Naive thymus-derived CD8-positive, alpha-beta T cell (primary cell): ENCODE measurements at places on chromosomes 13 and 19.

DNA sequence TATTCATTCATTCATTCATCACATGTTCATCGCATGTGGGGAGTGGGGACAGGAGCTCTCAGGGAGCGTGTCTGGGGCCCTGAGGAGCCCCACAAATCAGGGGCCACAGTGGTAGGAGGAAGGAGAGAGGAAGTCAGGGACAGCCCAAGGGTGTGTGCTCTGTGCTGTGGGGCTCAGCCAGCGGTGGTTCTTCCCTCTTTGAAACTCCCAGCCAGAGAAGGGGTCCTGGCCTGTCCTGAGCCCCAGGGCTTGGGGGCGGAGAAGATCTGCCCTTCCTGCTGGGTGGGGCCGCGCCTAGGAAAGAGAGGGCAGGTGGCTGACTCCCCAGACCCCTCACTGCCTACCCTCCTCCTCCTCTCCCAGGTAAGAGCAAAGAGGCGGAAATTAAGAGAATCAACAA, 14.6 kb downstream of the AP2A1 start:
- no peaks in the 10 kb centered on the region for H3K27me3 ChIP-seq
- no peak for DNase-seq
- H3K36me3 ChIP-seq: peaks cover 7% of the 10 kb centered on the region
- H3K4me1 ChIP-seq: peaks cover 27% of the 10 kb centered on the region
- no peak overlapping the region for H3K4me3 ChIP-seq

- peaks cover 8% of the 10 kb centered on the region for H3K27me3 ChIP-seq
- H3K27ac ChIP-seq: no peak overlapping the region
- no peak overlapping the region for H3K4me3 ChIP-seq
- no peak for DNase-seq
- H3K4me1 ChIP-seq: peaks cover 3% of the 10 kb centered on the region
These were observed 54.9 kb downstream of the KCNRG start for GRCh38 chr13:50070186-50070585.

DNA sequence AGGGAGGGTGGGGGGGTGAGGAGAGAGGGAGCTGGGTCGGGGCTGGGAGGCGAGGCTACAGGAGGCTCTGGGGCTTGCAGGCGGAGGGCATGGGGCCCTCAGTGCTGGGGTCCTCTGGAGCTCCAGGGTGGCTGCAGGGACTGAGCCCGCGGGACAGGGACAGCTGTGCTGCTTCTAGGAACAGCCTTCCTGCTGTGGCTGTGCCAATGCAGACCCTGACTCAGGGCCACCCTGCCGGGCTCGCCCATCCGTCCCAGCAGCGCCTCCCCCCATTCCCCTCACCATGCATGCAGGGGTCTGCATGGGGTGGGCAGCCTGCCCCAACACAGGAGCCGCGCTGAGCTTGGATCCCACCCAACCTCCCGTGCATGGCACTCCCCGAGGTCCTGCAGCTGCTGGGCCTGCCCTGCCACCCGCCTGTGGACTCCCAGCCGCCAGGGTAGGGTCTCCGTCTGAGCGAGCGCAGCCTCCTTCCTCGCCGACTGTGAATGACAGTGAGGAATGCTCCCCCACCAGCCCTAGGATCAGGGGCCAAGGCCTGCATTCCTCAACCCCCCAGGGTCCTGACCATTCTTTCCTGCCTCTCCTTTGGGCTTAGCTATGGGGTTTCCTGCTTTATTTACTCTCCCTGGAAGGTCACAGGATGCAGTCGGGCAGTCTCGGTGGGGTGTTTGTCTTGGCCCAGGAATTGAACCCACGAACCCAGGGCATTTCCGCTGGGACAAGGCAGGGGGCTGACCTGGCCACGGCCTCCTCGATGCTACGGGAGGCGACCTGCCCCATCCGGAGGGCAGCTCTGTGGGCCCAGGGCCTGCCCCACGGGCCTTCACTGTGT, 23.4 kb downstream of the CEBPG start:
- no peaks in the 10 kb centered on the region for H3K27me3 ChIP-seq
- no peak overlapping the region for H3K27ac ChIP-seq
- DNase-seq: no peak
- no peaks in the 10 kb centered on the region for H3K4me1 ChIP-seq
- no peaks in the 10 kb centered on the region for H3K36me3 ChIP-seq

GRCh38 chr19:28646629-28647028, 566.3 kb downstream of the UQCRFS1 start:
- no peak overlapping the region for H3K27ac ChIP-seq
- H3K27me3 ChIP-seq: peaks cover 9% of the 10 kb centered on the region
- no peaks in the 10 kb centered on the region for H3K4me1 ChIP-seq
- no peaks in the 10 kb centered on the region for H3K36me3 ChIP-seq
- no peak overlapping the region for H3K4me3 ChIP-seq
- no peak for DNase-seq

DNA sequence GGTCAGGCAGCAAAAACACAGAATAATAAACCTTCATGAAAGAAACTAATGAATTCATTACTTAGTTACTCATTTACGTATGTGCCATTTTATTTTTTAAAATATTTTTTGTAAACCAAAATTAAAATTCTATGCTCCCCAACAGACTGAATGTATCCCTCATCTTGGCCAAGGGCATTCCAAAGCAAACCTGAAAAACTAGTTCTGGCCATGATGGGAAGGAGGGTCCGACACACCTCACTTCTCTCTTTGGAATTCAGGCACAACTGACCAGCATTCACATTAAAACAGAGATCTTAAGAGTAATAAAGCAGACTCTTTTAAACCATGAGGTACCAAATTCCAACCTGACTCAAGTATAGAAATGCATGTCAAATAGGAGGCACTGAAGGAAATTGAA, 1576.9 kb upstream of the SPRY2 start:
- H3K27ac ChIP-seq: no peak overlapping the region
- DNase-seq: no peak
- H3K27me3 ChIP-seq: no peaks in the 10 kb centered on the region
- no peaks in the 10 kb centered on the region for H3K36me3 ChIP-seq
- H3K4me1 ChIP-seq: no peaks in the 10 kb centered on the region

- H3K27ac ChIP-seq: no peak overlapping the region
- no peaks in the 10 kb centered on the region for H3K36me3 ChIP-seq
- H3K27me3 ChIP-seq: no peaks in the 10 kb centered on the region
These were observed 2.8 kb downstream of the ARID3A start for GRCh38 chr19:928471-929202.

DNA sequence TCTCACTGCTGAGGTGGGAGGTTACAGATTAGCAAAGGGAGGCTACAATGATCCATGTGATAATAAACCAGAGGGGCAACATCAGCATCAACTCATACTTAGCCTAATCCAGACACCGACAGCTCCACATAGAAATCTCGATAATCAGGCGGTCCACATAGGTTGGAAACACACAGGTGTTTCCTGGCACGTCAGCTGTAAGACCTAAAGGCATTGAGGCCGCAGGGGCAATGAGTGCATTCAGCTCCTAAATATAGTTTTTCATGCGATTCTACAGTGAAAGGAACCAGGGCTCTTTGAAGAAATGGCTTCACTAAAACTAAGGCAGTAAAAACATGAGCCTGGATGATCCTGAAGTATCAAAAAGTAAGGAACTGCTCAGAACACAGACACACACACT, 19.3 kb downstream of the PLPP2 start:
- peaks cover 7% of the 10 kb centered on the region for H3K4me1 ChIP-seq
- DNase-seq: no peak

- no peak overlapping the region for H3K4me3 ChIP-seq
- peaks cover 4% of the 10 kb centered on the region for H3K4me1 ChIP-seq
- peaks cover 2% of the 10 kb centered on the region for H3K27me3 ChIP-seq
These were observed 25.6 kb downstream of the F2RL3 start for GRCh38 chr19:16914421-16914820.

DNA sequence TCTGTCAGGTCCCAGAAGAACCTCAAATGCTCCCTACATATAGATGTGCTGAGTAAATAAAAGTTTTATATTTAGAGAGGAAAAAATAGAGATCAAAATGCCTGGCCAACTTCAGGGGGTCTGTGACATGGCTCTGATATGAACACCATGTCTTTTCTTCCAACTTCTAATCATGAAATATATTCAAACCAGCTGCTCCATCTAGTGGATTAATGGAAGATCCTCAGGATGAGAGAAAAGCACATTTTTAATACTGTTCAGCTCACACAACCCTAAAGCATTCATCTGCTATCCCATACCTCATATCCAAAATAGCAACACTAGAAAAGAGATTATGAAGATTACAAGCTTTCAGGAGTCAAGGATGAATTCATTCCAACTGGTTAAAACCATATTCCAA, 56.0 kb upstream of the DOCK9 start:
- H3K4me3 ChIP-seq: no peak overlapping the region
- peaks cover 20% of the 10 kb centered on the region for H3K36me3 ChIP-seq
- no peak overlapping the region for H3K27ac ChIP-seq

DNA sequence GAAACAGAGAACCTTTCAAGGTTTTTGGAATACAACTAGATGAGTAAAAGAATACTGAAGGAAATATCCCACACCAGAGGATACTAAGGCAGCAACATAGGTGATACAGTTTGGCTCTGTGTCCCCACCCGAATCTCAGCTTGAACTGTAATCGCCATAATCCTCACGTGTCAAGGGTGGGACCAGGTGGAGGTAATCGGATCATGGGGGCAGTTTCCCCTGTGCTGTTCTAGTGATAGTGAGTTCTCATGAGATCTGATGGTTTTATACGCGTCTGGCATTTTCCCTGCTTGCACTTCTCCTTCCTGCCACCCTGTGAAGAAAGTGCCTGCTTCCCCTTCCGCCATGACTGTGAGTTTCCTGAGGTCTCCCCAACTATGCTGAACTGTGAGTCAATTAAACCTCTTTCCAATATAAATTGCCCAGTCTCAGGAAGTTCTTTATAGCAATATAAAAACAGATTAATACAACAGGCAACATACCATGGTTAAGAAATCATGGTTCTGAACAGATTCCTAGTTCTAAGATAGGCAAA, 97.0 kb downstream of the ABCC4 start:
- H3K36me3 ChIP-seq: peaks cover 74% of the 10 kb centered on the region
- H3K27me3 ChIP-seq: no peaks in the 10 kb centered on the region
- DNase-seq: no peak
- H3K27ac ChIP-seq: no peak overlapping the region
- H3K4me1 ChIP-seq: no peaks in the 10 kb centered on the region
- no peak overlapping the region for H3K4me3 ChIP-seq

- no peaks in the 10 kb centered on the region for H3K27me3 ChIP-seq
- no peaks in the 10 kb centered on the region for H3K4me1 ChIP-seq
- no peaks in the 10 kb centered on the region for H3K36me3 ChIP-seq
- H3K27ac ChIP-seq: no peak overlapping the region
- no peak overlapping the region for H3K4me3 ChIP-seq
- no peak for DNase-seq
These were observed 21.6 kb upstream of the FNDC3A start for GRCh38 chr13:48954081-48954480.

GRCh38 chr13:50805805-50806204, 37.7 kb downstream of the DLEU7 start:
- H3K36me3 ChIP-seq: peaks cover 3% of the 10 kb centered on the region
- no peaks in the 10 kb centered on the region for H3K4me1 ChIP-seq
- no peak for DNase-seq
- H3K4me3 ChIP-seq: no peak overlapping the region
- no peak overlapping the region for H3K27ac ChIP-seq

GRCh38 chr19:18593367-18594095, 4.9 kb downstream of the REX1BD start:
- peak overlapping the region; percentile 51 for H3K27ac ChIP-seq
- peaks cover 31% of the 10 kb centered on the region for H3K4me1 ChIP-seq
- no peaks in the 10 kb centered on the region for H3K27me3 ChIP-seq
- H3K36me3 ChIP-seq: no peaks in the 10 kb centered on the region
- no peak for DNase-seq

GRCh38 chr19:18488403-18488723, 33.5 kb downstream of the ELL start:
- no peak for DNase-seq
- H3K4me1 ChIP-seq: peaks cover 81% of the 10 kb centered on the region
- H3K27ac ChIP-seq: no peak overlapping the region
- no peaks in the 10 kb centered on the region for H3K27me3 ChIP-seq

- H3K4me1 ChIP-seq: peaks cover 1% of the 10 kb centered on the region
- no peaks in the 10 kb centered on the region for H3K36me3 ChIP-seq
- H3K4me3 ChIP-seq: no peak overlapping the region
These were observed 44.0 kb upstream of the NFIC start for GRCh38 chr19:3322199-3322978.

GRCh38 chr13:99565478-99566124, 64.3 kb downstream of the TM9SF2 start:
- peak overlapping the region; percentile 34 for H3K27ac ChIP-seq
- DNase-seq: no peak
- peaks cover 4% of the 10 kb centered on the region for H3K36me3 ChIP-seq
- H3K27me3 ChIP-seq: no peaks in the 10 kb centered on the region

GRCh38 chr19:48355365-48355954, 8.3 kb downstream of the TMEM143 start:
- no peaks in the 10 kb centered on the region for H3K36me3 ChIP-seq
- DNase-seq: no peak
- H3K27ac ChIP-seq: no peak overlapping the region
- no peaks in the 10 kb centered on the region for H3K27me3 ChIP-seq
- H3K4me1 ChIP-seq: peaks cover 8% of the 10 kb centered on the region

DNA sequence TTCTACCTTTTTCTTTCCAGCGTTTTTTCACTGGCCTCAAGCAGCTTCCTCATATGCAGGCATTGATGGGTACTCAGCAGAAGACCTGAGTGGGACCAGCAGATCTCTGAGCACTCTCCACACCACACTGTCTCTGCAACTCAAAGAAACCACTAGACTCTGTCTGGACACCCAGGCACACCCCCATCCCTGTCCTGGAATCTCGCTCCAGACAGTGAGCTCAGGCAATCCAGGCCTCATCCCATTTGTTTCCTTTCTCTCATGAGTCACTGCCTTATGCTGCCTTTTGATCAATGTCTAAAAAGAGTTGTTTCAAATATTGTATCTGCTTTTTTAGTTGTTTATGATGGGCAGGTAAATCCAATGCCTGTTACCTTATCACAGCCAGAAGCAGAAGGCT, 19.7 kb upstream of the POP4 start:
- no peak for DNase-seq
- H3K27me3 ChIP-seq: peaks cover 10% of the 10 kb centered on the region
- peak overlapping the region; percentile 20 for H3K27ac ChIP-seq
- peaks cover 5% of the 10 kb centered on the region for H3K4me1 ChIP-seq

DNA sequence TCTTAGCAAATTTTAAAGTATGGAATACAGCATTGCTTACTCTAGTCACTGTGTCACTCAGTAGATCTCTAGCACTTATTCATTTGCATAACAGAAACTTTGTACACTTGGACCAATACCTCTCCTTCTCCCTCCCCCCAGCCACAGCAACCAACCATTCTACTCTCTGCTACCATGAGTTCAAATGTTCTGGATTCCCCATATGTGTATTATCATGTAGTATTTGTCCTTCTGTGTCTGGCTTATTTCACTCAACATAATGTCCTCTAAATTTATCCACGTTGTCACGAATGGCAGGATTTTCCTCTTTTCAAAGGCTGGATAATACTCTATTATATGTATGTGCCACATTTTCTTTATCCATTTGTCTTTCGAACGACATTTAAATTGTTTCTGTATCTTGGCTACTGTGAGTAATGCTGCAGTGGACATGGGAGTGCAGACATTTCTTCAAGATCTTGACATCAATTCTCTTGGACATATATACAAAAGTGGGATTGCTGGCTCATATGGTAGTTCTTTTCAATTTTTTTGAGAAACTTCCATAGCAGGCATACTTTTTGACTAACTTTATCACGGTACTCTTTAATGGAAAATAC, 184.5 kb upstream of the SOX21 start:
- no peak overlapping the region for H3K4me3 ChIP-seq
- no peaks in the 10 kb centered on the region for H3K27me3 ChIP-seq
- DNase-seq: no peak
